Activated CD8-positive, alpha-beta T cell treated with anti-CD3 and anti-CD28 coated beads for 36 hours (primary cell): ENCODE measurements at places on chromosomes 6 and 20. TPM values are rescaled to one million over a fixed set of nuclear protein-coding genes. Genes with fewer than 3 reads are reported as not detected.

- DNase-seq, result no peak
Measured at GRCh38 chr6:17354700-17355403, 38.5 kb upstream of the CAP2 start.

DNA sequence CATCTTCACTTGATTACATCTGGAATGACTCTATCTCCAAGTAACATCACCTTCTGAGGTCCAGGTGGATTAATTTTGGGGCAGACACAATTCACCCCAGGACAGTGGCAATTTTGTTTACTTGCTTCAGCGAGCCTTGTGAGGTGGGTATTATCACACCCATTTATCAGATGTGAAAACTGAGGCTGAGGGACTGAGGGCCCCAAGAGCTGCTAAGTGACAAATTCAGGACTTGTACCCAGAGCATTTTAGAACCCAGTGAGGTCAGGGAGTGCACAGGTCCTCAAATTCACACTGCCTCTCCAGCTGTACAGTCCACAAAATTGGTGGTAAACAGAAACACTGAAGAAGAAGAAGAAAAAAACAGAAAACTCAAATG, 125.2 kb upstream of the PMEPA1 start:
- DNase-seq, result no peak

- no peak for DNase-seq
Measured at GRCh38 chr6:39195792-39196385, 33.4 kb downstream of the KCNK5 start.

DNA sequence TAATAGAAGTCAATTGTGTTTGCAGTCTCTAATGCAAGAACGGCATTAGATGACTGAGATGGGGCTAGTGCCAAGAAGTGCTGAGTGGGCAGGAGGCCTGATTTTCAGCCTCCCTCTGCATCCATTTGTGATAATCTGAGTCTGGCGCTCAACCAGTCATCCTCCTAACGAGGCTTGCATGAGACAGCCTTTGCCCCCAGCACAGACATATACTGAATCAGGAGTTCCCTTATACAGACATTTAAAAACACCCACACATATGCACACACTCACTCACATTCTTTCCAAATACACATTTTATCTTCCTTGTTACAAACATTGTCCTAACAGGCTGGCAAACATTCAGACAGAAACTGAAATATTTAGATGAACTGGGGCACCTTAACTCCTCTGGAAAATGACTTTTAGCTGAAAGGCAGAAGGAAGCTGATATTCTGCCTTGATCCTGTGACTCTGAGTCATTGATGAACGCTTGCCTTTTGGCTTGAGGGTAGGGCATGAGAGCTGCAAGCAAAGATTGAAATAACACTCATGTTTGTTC, 562.3 kb downstream of the DHX35 start:
- no peak for DNase-seq

- no peak for DNase-seq
Measured at GRCh38 chr6:138821519-138821918, 25.6 kb downstream of the ECT2L start.

- DNase-seq, result no peak
Measured at GRCh38 chr6:136415351-136416007, 125.8 kb upstream of the BCLAF1 start.

DNA sequence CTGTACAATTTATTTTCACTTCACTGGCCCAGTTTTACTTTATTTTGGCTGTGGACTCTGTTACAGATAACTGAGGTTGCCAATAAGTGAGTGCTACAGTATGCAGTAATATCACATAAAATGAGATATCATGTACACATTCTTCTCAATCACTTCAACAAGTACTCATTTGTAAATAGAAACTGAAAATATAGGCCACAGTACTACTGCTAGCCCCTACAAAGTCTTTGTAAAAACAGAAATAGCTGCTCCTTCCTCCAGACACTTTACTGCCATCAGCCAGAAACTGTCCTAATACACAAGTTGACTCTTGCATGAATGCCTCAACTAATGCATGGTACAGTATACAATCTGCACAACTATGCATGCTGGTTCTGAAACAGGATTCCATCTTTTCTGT, 9.2 kb downstream of the DTNBP1 start:
- DNase-seq, result no peak

DNA sequence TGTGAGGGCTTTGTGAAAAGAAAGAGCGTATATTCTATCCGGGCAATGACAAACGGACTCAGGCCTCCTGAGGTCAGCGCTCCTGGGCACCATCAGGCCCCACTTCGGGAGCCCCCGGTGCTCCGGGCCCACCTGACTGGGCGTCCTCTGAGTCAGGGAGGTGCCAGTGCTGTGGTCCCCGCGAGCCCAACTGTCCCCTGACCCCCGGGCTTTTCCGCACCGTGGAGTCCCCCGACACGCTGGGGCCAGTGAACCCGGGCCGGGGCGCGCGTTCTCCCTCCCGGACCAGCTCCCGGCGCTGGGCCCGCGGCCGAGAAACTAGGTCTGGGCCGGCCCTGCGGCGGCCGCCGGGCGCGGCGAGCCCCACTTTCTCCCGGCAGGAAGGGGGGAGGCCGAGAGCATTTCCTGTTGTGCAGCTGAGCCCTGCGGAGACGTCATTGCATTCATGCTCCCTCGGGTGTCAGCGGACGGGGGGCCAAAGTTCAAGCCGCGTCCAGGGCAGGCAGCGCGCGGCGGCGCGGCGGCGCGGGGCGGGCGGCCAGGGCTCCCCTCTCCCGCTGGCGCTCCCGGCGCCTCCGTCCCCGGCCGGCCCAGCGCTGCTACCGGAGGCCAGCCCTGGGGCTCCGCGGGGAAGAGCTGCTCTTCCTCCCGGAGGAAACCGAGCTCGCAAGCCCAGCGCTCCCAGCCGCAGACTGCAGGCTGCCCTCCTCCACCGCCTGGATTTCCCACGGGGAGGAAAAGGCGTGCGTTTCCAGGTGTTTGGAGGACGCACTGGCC, 18.3 kb downstream of the HIVEP2 start:
- DNase-seq, result peak; percentile 90

- peak; percentile 39 for DNase-seq
Measured at GRCh38 chr6:151239603-151240035, at the start of gene AKAP12. TSS of gene AKAP12 (plus strand) at chr6:151239967. CDS start at chr6:151240563, 596 bp downstream.

DNA sequence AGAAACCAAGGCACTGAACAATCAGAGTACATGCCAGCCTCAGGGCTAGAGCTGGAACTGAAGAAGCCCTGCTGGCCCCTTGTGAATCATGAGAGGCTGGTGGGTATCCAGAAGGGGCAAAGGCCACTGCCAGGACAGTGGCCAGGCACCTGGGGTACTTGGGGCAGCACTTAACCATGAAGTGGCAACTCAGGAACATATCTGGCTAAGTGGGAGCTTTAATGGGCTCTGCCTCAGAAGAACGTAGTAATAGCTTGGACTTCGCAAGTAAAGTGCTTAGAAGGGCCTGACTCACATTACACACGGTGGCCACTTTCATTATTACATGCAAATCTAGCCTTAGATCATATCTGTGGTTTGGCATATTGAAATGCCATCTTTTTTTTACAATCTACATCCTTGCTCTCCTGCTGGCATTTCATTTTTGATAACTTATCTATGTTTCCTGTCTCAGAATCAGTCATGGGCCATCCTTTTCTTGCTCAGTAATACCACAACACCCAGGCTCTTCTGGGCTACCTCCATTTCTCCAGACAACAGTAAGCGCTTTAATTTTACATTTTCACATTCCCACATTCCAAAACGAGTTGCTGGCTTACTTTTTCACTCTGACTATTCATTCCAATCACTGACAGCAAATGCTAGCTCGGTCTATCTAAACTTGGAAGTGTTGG, 21.6 kb downstream of the NAPB start:
- peak; percentile 54 for DNase-seq

GRCh38 chr20:7392542-7393206, 547.6 kb downstream of the HAO1 start:
- DNase-seq, result no peak

DNA sequence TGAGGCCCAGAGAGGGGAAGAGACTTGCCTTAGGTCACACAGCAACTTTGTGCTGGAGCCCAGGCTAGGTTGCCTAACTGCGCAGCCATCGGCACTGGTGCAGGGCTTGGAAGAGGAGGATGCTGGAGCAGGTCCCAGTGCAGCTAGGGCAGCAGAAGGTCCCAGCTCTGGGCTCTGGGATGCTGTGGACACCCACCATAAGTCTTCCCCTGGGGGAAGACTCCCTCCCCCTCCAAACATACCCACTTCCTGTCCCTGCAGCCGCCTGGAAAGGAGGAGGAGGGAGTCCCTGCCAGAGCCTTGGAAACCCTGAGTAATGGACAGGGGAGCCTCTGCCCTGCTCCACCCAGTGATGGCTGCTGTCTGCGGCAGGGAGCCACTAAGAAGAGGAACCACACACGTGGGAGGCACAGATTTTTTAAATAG, 93.6 kb downstream of the NCR2 start:
- peak; percentile 81 for DNase-seq

Gene TCEA2
- total RNA-seq, result 30.0 TPM

Gene PPP1R3G
- 0.14 TPM for total RNA-seq

Gene LIN28B
- not detected for total RNA-seq

Gene APOM
- total RNA-seq, result 4.9 TPM

Gene HSPA12B
- not detected for total RNA-seq

Gene DDAH2
- total RNA-seq, result 6.9 TPM

Gene SMLR1
- not detected for total RNA-seq

Gene SRPK1
- 133 TPM for total RNA-seq

Gene SRSF12
- 1.1 TPM for total RNA-seq

Gene DCBLD1
- 2.3 TPM for total RNA-seq

Gene LRFN2
- total RNA-seq, result not detected
